ENCODE measurements at places on chromosomes 2 and 18.

DNA sequence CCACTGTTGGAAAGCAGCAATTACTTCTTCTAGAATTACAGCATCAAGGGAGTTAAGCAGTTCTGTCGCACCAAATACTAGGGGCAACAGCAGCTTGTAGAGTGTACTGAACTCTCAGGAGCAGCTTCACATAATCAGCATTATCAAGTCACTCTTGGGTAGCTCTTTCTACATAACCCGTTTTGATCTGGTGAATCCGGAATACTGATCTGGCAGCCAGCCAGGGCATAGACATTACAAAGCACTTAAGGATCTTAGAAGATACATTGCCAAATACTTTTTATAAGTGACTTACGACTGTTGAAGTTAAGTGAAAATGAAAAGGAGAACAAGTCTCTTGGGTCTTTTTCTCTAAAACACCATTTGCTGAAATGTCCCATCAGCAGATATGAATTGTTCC is 73.2 kb upstream of the NETO1 start:
- no peak for DNase-seq

GRCh38 chr18:65146482-65147021 is 604.3 kb upstream of the CDH7 start:
- DNase-seq = no peak

- DNase-seq = no peak
These were observed 41.2 kb downstream of the GBX2 start for GRCh38 chr2:236127010-236127409.

- DNase-seq = no peak
These were observed 146.1 kb downstream of the HAUS1 start for GRCh38 chr18:46250084-46250811.

DNA sequence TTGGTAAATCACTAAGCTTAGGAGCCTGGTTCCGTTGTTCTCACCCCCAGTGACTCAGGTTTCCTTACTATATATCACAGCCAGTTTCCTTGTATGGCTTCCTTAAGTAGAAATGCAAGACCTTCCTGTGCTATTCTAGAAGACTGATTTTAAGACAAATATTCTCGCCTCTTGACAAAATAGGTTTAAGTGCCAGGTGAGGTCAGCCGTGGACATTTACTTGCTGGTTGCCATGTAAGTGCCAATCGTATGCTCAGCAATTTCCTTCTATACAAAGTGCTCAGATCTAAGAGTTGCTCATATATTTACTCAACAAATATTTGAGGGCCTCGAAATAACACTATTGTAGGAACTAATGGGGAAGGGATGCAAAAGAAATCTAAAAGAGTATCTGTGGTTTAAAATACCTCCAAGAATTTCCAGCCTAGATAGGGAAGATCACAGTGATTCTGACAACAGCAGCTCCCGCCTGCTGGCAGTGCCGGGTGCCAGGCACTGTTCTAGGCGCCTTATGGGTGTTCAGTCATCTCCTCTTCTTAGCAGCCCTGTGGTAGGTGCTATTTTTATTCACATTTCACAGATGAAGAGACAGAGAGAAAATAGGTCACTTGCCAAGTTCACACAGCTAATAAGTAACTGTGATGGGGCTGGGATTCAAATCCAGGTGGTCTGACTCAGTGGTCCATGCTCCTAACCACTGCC is 95.3 kb upstream of the B3GNT7 start:
- no peak for DNase-seq

DNA sequence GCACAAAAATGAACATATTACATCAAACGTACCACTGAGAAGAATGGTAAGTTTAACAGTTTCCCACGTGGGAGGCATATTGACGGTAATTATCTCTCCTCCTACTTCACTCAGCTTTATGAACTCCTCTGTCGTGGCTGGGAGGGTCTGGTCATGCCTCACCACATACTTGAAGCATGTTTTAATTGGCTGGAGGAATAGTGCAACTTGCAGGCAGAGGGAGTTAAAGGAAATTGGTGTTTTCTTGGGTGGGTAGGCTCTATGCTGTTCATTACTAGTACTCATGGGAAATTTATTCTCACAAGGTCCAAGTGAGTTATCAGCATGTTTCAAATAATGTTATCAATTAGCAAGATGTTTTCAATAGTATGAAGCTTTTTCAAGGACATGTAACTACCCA is 767.0 kb downstream of the PLCL1 start:
- DNase-seq = no peak

DNA sequence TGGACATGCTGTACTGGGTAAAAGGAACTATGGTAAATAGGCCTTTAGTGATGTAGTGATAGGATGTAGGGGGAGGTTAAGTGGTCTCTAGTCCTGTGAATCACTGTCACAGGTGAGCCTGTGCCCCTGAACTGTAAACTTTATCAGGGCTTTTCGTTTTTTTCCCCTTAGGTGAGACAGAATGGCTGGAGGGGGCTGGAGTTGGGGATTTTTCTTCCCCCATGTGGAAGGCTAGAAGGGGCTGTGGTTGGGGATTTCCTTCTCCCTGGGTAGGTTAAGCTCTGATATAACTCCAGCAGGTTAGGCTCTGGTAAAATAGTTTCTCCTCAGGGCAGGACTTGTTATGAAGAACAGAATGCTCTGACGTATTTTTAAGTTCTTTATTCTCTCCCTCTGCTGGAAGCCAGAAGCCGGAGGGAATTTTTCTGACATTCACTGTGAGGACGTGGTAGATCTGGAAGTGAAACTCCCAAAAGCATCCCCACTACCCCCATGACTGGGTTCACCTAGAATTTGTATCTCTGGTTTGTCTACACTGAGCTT is 28.5 kb downstream of the PIKFYVE start:
- no peak for DNase-seq

GRCh38 chr2:213220967-213221603 is 63.2 kb upstream of the SPAG16 start:
- DNase-seq = no peak

DNA sequence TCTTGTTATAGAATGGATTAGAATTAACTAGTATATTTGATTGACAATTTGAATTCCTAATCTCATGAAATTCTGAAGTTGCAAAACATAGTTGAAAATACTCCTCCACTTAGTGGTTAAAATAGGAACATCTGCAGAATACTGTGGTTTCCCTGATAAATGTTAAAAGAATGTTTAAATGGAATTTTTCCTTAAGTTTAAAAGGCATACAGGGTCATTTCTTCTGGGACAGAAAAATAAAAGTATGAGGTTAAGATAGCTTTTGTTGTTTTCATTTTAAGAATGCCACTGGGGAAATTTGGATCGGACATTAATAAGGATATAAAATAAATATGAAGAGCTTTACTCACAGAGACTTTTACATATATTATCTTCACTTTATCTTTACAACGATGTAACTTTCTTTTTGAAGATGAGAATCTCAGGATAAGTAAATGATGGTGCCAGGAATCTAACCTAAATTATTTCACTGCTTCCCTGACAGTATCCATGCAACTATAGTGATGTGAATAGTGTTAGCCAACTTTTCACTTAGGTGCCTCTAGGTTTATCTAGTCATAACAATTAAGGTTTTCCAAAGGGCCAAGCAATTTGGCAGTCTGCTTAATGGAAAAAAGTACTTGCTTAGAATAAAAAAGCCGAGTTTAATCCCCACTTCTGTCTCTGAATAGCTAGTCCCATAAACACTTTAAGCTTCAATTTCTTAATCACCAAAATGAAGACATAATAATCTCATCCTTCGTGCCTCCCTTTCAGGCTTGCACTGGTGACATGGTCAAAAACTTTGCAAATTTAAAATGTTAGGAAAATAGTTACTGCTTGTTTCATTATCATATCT is 151.8 kb upstream of the STK17B start:
- DNase-seq = no peak

DNA sequence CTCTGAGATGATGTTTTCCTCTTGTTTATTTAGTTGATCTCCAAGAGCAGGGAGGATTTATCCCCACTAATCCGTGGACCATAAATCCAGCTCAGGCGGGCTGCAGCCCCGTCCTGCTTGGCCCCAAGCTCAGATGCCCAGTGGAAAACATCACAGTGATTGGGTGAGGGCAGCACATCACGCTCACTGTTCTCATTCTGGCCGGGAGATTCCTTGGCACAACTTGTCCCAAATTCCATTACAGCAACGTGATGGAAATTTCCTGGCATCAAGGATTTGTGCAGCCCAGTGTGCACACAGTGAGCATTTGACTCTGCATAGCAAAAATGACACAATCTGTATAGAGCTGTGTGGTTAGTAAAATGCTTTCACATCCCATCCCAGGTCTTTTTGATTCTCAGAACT is 96.8 kb downstream of the VAPA start:
- DNase-seq = no peak

DNA sequence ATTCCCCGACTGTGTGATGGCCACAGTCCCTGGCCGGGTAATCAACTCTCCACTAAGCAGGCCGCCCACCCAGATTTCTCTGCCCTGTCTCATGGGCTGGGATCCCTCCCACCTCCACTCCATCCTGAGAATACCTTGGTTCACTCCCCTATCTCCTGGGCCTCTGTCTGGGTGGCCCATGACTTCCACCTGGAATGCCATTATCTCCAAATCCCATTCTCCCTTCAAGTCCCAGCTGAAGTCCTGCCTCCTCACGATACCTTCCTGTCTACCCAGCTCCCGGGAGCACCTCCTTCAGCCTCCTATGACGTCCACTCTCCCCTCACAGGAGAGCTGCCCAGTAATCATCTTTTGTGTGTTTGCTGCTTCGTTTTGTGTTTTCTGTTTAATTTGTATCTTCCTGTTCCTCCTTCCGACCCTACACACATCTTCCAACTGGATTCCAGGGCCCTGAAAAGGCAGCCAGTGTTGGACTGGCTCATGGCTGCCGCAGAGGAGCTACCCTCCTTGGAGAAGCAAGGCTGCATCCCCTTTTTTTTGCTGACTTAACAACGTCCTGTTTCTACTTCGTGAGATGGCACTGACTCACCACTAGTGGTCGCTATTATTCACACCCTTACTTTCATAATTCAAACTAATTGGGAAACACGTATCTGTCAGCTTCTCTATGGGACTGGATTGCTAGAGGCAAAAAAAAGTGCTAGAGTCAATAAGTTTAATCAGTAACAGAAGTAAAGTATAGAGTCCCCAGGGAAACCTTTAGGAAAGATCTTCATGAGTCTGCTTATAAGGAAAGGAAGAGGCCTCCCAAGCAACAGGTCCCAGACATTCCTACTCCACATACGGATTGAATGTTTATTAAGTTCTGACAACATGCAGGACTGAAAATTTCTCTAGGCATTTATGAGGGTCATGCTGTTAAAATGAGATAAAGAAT is 171.9 kb upstream of the GATA6 start:
- no peak for DNase-seq

DNA sequence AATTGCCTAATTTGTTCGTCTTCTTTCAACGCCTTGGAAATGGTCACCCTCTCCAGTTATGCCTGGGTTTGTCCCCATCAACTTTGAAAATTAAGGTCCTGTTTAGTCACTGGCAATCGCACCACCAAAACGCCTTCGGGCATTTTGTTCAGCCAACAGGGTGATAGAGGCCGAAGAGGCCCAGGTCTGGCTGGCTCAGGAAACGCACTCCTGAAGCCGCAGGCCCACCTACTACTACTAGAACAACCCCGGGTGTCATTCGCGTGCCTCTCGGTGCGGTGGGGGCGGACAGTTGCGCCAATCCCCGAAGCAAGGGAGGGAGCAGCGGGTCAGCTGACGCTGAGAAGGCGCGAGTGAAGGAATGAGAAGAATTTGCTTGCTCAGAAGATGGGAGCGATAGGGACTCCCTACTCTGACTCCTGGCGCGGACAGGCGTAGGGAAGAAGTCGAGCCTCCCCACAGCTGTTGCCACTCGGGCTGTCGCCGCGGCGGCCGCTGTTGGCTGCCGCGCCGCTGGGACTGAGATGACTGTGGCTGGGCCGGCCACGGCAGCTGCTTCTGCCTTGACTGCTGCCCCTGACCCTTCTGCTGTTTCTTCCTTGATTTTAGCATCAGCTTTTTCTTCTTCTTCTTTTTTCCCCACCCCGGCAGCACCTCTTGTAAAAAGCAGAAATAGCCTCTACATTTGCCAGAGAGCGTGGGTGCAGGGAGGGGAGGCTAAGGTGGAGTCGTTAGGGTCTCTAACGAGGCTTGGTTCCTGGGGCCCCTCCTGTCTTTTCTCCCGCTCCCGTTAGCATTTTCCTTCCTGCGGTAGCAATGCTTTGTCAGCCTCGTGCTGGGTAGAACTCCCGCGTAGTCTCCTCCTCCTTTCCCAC is 387.6 kb downstream of the FIGN start:
- no peak for DNase-seq

DNA sequence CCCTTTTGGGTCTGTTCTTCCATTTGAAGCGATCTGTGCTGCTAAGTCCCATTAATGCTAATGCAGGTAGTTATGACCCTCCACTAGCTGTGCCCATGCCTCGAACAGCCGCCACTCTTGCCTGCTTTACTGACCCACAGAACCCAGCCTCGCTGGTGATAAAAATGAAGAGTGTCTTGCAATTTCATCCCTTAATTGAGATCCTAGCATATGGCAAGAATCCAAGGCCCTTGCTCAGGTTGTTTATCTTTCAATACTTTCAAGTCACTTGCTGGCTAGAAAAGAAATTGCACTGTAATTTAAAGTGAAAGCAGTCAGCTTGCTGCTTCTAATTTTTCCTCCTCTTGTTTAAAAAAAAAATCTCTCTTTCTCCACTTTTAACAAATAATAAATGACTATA is 73.6 kb downstream of the ZNF521 start:
- no peak for DNase-seq

GRCh38 chr18:58241026-58241679 is 197.1 kb downstream of the NEDD4L start:
- DNase-seq = no peak

DNA sequence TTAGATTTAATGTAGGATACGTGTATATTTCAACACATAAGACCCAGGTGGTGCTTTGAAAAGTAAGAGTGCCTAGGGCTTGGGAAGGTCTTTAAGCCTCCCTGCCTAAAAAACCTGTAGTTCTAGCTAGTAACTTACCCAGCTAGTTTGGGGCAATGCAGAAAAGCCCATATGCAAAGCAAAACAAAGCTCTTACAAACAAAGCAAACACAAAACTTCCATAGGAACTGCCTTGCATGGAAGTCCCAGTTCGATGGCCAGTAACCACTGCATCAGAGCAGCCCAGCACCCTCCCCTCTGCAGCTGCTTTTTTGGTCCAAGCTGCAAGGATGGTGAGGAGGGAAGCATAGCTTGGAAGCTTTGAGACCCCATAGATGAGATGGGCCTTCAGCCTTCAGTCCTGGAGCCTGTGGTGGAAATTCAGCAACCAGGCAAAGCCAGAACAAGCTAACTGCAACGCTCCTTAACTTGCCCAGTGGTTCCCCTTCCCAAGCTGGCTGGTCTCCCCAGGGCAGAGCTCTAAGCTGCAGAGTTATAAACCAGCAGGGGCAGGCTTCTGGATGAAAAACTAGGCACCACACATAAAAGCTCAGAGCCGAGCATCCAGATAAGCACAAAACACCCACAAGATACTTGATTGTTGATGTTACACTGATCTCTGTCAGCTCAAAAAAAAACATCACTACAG is 16.2 kb downstream of the C2orf76 start:
- no peak for DNase-seq

DNA sequence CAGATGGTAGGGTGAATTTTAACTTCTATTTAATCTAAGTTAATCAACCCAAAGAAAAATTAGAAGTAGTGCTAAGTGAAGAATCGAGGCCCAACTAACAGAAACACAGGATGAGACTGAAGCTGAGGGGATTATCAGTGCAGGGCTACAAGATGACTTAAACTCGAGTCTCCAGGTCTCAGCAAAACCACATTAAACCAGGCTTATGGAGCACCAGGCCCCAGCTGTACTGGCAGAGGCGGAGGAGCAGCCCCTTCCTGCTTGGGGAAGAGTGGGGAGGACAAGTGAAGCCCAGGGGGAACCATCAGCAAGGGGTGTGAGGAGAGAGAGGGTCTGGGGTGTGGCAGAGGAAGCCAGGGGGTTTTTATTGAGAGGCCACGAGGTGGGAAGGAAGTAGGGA is 135.9 kb upstream of the EPAS1 start:
- no peak for DNase-seq
